ENCODE measurements at places on chromosomes 16 and 17.

GRCh38 chr17:67629971-67630320 lies 87.8 kb upstream of the NOL11 start:
- no peak for DNase-seq

DNA sequence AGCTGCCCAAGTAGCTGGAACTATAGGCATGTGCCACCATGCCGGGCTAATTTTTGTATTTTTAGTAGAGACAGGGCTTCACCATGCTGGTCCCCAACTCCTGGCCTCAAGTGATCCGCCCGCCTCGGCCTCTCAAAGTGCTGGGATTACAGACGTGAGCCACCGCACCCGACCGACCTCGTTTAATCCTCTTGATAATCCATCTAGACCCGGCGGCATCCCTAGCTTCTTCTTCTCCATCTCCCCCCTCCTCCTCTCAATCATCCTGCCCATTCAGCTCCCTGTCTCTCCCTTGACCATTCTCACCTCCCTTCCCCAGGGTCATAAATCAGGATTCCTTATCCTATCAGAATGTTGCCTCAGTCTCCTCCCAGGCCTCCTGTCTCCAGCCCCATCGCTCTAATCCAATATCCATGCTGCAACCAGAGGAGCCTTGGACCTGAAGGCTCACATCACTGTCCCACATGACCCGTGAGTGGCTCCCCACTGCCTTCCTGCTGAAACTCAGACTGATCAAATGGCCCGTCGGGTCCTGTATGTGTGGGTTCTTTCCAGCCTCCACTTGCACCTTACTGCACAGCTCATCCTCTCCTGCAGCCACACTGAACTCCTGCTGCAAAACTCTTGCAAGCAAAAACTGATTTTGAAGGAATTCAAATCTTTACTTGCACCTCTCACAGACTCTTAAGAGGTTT lies 74.1 kb upstream of the CDH5 start:
- DNase-seq = no peak

DNA sequence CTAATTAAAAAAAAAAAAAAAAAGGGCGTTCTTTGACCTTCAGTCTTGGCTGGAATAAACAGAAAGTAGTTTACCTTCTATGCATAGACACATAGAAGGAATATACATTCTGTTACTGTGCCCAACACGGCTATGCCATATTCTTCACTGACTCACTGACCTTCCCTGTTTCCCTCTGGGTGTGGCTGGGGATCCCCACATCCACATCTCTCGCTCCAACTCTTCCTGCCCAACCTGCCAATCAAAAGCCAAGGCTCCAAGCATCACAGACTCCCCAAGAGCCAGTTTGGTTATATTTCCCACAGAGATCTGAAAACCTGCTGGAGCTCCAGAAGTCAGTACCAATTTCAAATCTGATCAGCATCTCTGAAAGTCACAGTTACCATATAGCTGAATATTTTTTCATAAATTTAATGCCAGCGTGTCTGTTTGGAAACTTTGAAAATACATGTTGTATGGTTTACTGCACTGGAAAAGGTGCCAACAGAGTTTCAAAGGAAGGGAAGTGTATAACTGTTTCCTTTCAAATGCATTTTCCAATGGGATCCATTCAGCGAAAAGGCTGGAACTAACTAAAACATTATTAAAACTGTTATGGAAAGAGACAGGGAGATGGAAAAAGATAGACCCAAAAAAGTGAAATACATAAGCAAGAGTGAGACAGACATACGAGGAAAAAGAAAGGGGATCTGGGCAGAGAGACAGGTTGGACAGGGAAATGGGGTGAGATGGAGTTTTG lies 91.8 kb downstream of the SMG6 start:
- DNase-seq = no peak

- no peak for DNase-seq
Observed at GRCh38 chr16:72091217-72091616, 2.2 kb downstream of the TXNL4B start.

- DNase-seq = no peak
Observed at GRCh38 chr17:69947027-69947759, 127.8 kb upstream of the KCNJ16 start.

DNA sequence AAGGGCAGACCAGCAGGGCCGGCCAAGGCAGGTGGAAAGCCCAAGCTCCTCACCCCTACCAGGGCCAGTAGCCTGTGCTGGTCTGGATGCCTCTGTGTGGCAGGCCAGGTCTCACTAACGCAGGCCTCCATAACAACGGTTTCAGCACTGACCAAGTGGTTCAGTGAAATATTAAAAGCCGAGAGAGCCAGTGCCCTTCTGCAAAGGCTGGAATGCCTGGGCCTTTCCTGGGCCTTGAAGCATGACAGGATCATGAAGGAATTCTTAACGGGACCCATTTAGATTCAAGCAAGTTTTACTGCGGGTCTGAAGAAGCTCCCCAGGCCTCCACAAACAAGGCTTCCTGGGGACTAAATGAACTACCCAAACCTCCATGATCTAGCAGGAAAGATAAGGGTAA lies 16.3 kb downstream of the ADAD2 start:
- DNase-seq = no peak

Measured in effector memory CD4-positive, alpha-beta T cell (primary cell).